ENCODE measurements at places on chromosomes 11 and 22.
A peak's percentile ranks its signal among the peaks of the same experiment; 100 is the strongest.

DNA sequence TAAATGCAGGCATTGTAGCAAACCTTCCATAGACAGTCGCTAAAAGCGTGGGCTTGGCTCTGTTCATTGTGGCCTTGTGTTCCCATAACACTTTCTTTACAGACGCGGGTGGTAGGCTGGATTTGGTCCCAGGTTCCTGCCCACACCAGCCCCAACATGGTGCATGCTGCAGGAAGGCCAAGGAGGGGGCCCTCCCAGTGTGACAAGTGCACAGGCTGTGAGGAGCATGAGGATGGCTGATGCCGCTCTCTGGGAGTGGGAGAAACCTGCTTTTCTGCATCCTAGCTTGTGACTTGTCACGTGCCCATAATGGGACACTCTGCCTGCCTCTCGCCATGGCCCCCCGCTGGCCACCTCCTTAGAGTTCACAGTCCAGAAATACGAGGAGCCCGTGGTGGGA is 161.8 kb upstream of the B3GAT1 start:
- no peak for DNase-seq

- no peak for DNase-seq
Observed at GRCh38 chr11:92024788-92025187, 199.8 kb upstream of the FAT3 start.

GRCh38 chr11:108592591-108593213 is 866 bp downstream of the EXPH5 start:
- DNase-seq, result peak; percentile 12

GRCh38 chr11:130391711-130392110 is 36.7 kb downstream of the ADAMTS8 start:
- no peak for DNase-seq

- no peak for DNase-seq
Observed at GRCh38 chr11:79421820-79422219, 19.0 kb downstream of the TENM4 start.

GRCh38 chr11:114925591-114925990 is 247.3 kb downstream of the NXPE2 start:
- no peak for DNase-seq

- no peak for DNase-seq
Observed at GRCh38 chr22:23684026-23684425, 6.8 kb upstream of the RGL4 start.

- peak; percentile 38 for DNase-seq
Observed at GRCh38 chr11:19573666-19574065, 139.0 kb upstream of the NAV2 start.

- DNase-seq, result no peak
Observed at GRCh38 chr11:94326947-94327346, 22.6 kb downstream of the IZUMO1R start.

- no peak for DNase-seq
Observed at GRCh38 chr22:41915786-41916493, 1.1 kb upstream of the SHISA8 start.

- DNase-seq, result no peak
Observed at GRCh38 chr11:28963187-28963586, 855.0 kb downstream of the METTL15 start.

DNA sequence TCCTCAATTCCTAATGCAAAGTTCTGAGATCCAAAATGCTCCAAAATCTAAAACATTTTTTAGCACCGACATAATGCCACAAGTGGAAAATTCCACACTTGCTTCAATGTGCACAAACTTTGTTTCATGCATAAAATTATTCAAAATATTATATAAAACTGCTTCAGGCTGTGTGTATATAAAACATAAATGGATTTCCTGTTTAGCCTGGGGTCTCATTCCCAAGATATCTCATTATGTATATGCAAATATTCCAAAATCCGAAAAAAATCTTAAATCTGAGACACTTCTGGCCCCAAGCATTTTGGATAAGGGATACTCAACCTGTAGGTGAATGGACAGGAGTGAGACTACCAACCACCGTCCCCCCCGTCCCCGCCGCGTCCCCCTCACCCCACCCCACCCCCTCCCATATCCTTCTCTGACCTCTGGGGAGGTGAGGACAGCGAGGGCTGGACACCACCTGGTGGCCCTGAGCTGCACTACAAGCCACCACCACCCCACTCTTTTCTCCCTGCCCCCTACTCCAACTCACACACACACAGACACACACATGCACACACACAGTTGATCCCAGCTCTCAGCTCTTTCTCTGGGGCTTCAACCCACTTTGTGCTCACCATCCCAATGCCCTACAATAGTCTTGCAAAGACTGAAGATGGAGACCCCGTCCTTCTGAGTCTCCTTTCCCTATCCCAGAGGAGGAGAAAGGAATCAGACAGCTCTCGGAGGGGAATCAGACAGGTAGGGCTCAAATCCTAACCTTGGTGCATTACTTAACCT is 101.0 kb downstream of the PDE2A start:
- peak; percentile 4 for DNase-seq

GRCh38 chr11:10373340-10373739 is 68.5 kb downstream of the ADM start:
- DNase-seq, result peak; percentile 18

DNA sequence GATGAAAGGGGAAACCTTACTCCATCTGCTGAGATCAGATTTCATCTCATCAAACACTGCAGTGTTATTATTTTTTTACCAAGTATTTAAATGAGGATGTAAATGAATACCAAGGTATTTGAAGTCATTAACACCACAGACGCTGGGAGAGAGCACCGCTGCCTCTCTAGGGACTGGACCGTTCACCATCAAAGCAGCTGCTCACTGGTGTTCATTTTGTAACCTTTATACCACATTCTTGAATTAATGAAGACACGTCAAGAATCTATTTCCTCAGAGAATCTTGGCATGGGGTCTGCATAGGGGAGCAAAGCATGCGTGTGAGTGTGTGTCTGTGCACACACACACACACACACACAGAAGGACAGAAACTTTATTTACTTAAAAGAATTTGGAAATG is 15.6 kb downstream of the SIAE start:
- DNase-seq, result peak; percentile 42

DNA sequence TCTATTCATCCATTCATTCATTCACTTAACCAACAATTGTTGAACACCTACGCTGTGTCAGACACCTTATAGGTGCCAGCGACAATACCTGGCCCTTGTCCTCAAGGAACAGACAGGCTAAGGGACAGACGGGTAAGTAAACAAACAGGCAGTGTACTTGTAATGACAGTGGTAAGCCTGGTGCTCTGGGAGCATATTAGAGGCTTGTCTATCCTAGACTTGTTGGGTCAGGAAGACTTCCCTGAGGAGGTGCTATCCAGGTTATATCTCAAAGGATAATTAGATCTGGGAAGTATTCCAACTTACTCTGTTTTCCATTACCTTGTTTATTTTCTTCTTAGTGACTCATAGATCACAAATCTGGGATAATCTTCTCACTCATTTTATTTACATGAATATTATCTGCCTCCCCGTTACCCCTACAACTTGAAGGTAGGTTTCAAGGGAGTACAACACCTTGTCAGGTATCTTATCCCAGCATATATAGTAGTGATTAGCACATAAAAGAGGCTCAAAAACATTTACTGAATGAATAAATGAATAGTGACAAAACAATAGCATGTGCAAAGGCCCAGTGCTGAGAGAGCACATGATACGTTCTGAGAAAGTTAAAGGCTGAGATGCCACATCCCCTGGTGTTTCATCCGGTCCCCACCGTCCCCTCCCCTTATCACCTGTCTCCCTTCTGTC is 75.3 kb upstream of the NCAM1 start:
- peak; percentile 79 for DNase-seq

- no peak for DNase-seq
Observed at GRCh38 chr11:116478205-116478604, 294.6 kb downstream of the BUD13 start.

DNA sequence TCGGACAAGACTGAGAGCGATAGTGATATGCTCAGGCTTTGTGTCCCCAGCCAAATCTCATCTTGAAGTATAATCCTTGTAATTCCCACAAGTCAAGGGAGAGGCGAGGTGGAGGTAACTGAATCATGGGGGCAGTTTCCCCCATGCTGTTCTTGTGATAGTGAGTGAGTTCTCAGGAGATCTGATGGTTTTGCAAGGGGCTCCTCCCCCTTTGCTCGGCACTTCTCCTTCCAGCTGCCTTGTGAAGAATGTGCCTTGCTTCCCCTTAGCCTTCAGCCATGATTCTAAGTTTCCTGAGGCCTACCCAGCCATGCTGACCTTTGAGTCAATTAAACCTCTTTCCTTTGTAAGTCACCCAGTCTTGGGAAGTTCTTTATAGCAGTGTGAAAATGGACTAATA is 7.5 kb upstream of the FOLR2 start:
- DNase-seq, result no peak

DNA sequence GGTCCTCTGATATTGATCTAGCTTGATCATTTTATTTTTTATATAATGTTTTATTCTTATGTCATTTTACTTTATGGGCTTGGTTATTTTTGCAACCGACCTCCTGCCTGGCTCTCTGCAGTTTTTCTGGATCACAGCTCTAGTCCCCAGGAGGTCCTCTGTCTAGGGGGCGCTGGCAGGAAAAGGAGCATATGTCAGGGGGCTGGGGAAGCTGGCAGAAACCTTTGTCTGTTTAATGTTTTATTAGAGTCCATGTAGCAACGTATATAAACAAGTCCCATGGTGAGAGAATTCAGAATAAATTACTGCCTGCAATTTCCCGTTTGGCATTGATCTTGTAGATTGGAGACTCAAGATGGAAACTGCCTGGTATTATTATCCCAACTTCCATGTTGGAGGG is 133.5 kb upstream of the ZBED5 start:
- DNase-seq, result no peak

- peak; percentile 61 for DNase-seq
Observed at GRCh38 chr22:39170825-39171622, 18.5 kb upstream of the CBX7 start.

DNA sequence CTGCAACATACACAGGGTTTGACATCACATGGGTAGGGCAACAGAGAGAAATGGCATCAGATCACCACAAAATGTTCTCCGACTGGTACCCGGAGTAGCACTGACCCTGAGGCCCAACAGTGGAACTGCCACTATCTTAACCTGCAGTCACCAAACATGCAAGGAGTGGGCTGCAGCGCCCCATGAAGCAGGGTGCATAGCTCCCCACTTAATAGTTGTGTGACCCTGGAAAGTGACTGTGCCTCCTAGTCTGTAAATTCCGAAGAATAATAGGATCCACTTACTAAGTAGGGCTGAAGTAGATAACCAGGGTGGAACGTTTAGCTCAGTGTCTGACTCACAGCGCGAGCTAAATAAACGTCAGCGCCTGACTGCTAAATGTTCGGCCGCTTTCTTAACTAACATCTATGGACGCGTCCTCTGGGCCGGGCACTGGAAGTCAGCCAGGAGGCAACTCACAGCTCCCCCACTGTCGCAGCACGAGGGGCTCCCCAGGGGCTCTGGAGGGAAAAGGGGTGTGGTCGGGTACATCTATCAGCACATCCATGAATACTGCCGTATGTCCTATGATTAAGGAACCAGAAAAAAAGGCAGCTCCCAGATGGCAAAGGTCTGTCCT is 777 bp downstream of the LTO1 start:
- no peak for DNase-seq

- DNase-seq, result no peak
Observed at GRCh38 chr11:90699791-90700400, 477.0 kb upstream of the CHORDC1 start.

GRCh38 chr11:80309301-80309700 is 868.5 kb upstream of the TENM4 start:
- DNase-seq, result no peak

DNA sequence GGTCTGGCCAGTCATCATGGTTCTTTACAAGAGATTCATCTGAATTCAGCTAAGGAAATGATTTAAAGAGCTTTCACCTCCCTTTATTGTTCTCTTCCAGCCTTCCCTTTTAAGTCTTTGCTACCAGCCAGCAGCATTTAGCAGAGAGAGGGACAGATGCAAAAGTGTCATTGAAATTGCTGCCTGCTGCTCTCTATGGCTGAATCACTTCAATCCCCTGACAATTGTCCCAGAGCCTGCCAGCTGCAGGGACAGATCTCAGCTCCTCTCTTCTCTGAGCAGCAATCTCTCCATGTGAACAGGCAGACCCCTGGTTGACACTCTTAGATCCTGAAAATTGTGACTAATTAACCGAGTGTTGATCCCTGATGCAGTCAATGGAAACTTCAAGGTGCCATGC is 816.9 kb upstream of the CCDC90B start:
- DNase-seq, result peak; percentile 9

DNA sequence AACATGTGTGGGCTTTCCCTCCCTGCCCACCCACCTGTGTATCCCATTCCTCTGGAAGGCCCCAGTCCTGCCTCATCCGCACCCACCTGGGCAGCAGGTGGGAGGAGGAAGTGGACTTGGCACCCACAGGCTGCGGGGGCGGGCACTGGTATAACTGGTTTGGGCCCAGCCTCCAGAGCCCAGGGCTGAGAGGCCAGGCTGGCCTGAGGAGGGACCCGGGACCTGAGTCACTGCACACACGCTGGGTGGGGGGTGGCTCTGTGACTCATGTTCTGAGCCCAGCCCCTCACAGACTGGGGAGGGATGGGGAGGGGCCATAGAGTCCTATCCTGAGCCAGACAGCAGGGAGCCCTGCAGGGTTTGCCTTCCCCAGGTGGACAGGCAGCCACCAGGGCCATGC is 16.7 kb downstream of the PHLDA2 start:
- DNase-seq, result no peak

DNA sequence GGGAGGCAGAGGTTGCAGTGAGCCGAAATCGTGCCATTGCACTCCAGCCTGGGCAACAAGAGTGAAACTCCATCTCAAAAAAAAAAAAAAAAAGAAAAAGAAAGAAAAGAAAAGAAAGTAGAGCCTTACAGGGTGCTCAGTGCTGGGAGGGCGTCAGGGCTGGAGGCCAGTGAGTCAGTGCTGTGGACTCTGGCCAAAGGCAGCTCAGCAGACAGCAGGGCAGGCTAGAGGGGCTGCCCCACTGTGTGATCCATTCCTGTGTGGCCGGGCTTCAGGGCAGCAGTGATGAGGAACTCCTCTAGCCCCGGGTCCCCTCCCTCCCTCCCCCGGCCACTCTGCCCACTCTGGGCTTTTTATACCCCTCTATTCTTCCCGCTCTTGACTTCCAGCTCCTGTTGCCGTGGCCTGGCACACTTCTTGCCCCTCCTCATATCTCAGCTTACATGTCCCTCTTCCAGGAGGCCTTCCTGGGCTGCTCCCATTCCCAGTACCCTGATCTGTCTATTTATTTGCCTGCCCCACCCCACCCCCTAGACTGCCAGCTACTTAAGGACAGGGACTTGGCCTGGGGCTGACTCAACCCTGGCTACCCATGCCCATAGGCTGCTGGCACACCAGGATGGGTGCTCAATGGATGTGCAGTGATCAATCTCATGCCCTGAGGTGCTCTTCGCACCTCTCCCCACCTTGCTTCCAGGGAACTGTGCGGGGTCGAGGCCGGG is 10.1 kb downstream of the SYT12 start:
- no peak for DNase-seq

- no peak for DNase-seq
Observed at GRCh38 chr22:35124691-35125219, 58.8 kb downstream of the ISX start.
